Stimulated activated CD4-positive, alpha-beta T cell treated with anti-CD3 and anti-CD28 coated beads, TNF-alpha, amount 100 ng/mL, for 1 hour (primary cell): ENCODE measurements at places on chromosomes 12 and 14.

DNA sequence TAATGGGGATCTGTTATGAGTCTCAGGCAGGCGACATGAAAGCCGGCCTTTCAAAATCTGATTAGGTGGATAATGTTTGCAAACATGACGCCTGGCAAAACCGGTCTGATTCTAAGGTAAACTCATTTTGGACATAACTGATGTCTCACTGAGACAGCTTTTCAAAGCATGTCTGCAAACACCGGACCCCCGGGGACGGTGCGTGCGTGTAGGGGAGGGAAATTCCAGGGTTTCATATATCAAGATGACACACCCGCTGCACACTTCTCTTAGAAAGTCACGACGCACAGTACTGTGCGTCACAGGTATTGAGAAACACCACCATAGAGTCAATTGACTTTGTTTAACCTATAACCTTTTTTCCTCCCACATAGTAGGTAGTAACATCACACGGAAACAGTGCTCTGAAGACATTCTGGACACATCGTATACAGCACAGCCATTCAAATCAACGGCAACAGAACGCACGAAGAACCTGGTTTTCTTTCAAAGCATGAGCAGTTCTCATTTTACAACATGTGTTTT is 43.9 kb upstream of the TESC start:
- no peak for DNase-seq

DNA sequence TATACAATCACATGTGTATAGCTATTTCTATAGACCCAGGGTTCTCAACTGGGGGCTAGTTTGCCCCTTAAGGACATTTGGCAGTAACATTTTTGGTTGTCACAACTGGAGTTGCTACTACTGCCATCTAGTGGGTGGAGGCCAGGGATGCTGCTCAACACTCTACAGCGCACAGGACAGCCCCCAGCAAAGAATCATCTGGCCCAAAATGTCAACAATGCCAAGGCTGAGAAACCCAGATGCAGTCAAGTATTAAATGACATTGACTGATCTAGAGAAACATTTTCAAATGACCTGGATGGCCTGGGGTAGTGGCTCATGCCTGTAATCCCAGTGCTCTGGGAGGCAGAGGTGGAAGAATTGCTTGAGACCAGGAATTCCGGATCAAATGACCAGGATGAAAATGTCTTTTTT is 5.8 kb downstream of the WSB2 start:
- DNase-seq, result peak; percentile 25

DNA sequence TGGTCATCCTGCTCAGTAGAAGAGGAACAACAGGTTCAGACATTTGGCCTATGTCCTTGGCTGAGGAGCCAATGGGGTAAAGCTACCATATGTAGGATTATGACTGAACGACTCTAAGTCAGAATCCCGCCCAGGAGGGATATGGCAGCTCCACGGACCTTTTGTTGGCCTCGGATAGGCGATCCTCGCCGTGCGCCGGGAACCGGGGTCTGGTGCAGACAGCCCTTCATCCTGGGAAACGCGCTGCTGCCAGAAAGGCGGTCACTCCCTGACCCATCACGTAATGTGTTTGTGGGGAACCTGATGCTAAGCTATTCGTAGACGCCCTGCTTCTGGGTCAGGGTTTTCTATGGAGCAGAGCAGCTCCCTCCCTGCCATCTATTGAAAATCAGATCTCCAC is 178.9 kb upstream of the ALG10B start:
- DNase-seq, result no peak

GRCh38 chr14:66508846-66509621 is 1.1 kb downstream of the GPHN start:
- peak; percentile 37 for DNase-seq

- DNase-seq, result no peak
These were observed 46.9 kb upstream of the SLC16A7 start for GRCh38 chr12:59548930-59549329.

DNA sequence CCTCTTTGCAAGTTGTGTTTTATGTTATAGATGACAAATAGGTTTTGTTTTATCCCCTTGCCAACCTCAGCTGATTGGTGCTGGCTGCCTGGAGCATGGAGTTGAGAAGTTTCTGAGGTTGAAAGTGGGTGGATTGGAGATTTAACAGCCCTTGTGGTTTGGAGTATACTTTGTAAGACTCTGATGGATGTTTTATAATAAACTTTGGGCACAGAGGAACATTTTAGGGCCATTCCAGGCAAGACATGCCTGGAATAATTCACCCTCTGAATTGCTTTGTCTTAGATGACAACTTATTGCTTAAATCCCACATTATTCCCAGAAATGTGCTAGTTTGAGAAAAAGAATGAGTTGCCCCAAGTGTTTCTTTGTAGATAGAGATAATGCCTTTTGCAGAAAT is 158.9 kb downstream of the SLC5A8 start:
- DNase-seq, result no peak
